ENCODE measurements at places on chromosomes 4 and X. TPM values are rescaled to one million over a fixed set of nuclear protein-coding genes. Genes with fewer than 3 reads are reported as not detected.

The RAB33A gene
- not detected for total RNA-seq

The TMSB15A gene
- total RNA-seq: 20.8 TPM

The SPANXA2 gene
- not detected for total RNA-seq

The ABCG2 gene
- 1.2 TPM for total RNA-seq

The BEND2 gene
- not detected for total RNA-seq

The TMEM271 gene
- total RNA-seq: not detected

The AFF2 gene
- 4.4 TPM for total RNA-seq

The ZIC3 gene
- not detected for total RNA-seq

The GPM6B gene
- 4.4 TPM for total RNA-seq

The CENPVL1 gene
- total RNA-seq: 0.11 TPM

The PITX2 gene
- total RNA-seq: 60.5 TPM

The ATP1B4 gene
- total RNA-seq: not detected

The OTC gene
- total RNA-seq: not detected

The ETDB gene
- not detected for total RNA-seq

The SRPK3 gene
- total RNA-seq: 1.3 TPM

The ARR3 gene
- total RNA-seq: not detected

The TMPRSS11A gene
- not detected for total RNA-seq

The ZXDA gene
- 4.8 TPM for total RNA-seq

The TIGD4 gene
- 0.63 TPM for total RNA-seq

The GAGE13 gene
- total RNA-seq: not detected

The TLR2 gene
- total RNA-seq: 1.3 TPM

The BCORL1 gene
- 1.4 TPM for total RNA-seq

The TLL1 gene
- not detected for total RNA-seq

The CACNA1F gene
- total RNA-seq: not detected

The DHX15 gene
- 165 TPM for total RNA-seq

The ZNF732 gene
- not detected for total RNA-seq

The BEX2 gene
- 0.57 TPM for total RNA-seq

The DCLK2 gene
- 2.9 TPM for total RNA-seq

The RRH gene
- total RNA-seq: not detected

The H2BW2 gene
- total RNA-seq: not detected

The ESX1 gene
- total RNA-seq: not detected

The GSX2 gene
- not detected for total RNA-seq

The SPANXN3 gene
- total RNA-seq: not detected

The ZNF630 gene
- 3.0 TPM for total RNA-seq

The MAGEA10 gene
- not detected for total RNA-seq

The SMIM20 gene
- total RNA-seq: 33.6 TPM

The ARMCX4 gene
- 1.2 TPM for total RNA-seq
